ENCODE measurements at places on chromosomes 4 and X.

DNA sequence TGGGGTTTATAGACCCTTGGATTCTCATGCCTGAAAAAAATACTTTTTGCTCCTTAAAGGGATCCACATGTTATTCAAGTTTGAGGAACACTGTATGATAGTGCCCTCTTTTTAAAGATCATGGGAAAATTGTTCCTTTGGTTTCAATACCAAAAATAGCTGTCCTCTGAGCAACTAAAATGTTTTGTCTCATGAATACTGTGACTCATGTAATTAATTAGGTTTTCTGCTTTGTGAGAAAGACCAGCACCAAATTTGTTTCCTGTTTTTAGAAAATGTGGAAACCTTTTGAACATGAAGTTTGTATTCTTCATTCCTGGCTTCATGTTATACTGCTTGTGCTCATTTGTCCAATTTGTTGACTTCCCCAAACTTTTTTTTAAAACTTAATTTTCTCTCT, 127.6 kb upstream of the SH3RF1 start:
- no peak for DNase-seq

- DNase-seq: no peak
These were observed 182.9 kb upstream of the PBDC1 start for GRCh38 chrX:75989806-75990590.

GRCh38 chr4:168696826-168697225, 200.0 kb downstream of the PALLD start:
- DNase-seq: no peak

GRCh38 chr4:119238068-119238722, 25.7 kb downstream of the USP53 start:
- no peak for DNase-seq

- no peak for DNase-seq
These were observed 21.0 kb upstream of the FMR1 start for GRCh38 chrX:147890756-147891155.

DNA sequence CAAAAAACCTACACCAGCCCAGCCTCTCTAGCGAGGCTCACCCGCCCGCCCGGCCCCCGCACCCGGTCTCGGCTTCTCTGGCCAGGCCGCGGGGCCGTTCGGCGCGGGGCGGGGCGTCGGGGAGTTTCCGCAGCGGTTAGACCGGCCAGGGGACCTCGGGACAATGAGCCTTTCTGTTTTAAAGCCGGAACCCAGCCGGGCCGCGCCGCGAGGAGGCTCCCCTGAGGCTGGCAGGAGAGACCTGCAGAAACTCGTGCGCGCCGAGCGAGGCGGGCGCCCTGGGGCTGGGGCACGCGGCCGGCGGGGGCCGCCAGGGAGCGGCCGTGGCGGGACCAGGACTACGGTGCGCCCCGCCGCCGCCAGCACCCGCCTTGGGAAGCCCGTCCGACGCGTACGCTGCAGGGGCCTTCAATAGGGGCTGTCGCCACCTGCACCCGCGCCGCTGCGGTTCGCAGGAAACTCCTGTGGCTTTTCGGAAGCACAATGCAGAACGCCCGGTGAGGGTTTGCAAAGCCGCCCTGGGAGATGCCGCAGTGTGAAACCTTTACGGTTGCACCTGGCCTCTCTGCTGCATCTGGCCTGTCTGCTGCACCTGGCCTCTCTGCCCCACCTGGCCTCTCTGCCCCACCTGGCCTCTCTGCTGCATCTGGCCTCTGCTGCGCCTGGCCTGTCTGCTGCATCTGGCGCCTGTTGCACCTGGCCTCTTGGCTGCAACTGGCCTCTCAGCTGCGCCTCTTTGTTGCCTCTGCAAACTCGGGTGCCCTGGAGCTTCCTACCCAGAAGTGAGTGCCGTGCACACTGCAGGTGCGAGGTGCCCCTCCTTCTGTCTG, 63.9 kb downstream of the TRAPPC11 start:
- DNase-seq: peak; percentile 9

DNA sequence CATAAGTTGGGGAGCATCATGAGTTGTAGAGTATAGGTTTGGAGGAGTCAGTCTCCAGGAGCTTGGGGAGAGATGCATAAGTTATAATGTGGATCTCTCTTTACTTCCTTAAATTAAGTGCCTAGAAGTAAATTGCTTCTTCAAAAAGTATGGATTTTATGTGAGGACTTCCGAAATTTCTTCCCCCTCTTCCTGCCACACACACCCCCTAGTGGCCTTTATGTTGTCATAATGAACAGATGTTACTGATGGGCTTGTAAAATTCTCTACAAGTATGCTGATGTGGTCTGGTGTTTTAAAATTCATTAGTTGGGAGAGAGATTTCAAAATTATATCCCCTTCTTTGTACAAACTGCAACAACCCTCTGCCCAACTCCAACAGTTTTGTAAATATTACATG, 2.3 kb upstream of the METTL14 start:
- DNase-seq: no peak

- no peak for DNase-seq
These were observed 27.5 kb upstream of the BBS12 start for GRCh38 chr4:122705009-122705408.

DNA sequence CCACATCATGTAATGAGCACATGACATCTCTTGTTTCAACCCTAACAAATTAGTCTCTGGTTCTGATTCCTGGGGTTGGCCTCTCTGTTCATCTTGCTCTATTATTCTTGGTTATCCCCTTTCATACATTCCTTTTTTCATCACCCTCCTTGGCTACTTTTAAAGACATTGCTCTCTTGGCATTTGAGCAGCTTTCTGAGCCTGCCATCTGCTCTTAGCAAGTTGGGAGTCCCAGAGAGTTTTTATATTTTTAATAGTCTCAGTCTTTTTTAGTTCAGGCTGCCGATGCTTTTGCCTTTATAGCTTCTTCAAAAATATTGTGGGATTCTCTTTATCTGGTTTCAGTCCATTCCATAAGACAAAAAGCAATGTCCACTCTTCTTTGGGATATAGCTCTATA, 1270.9 kb downstream of the ADGRL3 start:
- DNase-seq: no peak

- DNase-seq: no peak
These were observed 211.7 kb downstream of the ZNF674 start for GRCh38 chrX:46333550-46333949.

GRCh38 chrX:40495659-40496058, 85.1 kb upstream of the ATP6AP2 start:
- no peak for DNase-seq

DNA sequence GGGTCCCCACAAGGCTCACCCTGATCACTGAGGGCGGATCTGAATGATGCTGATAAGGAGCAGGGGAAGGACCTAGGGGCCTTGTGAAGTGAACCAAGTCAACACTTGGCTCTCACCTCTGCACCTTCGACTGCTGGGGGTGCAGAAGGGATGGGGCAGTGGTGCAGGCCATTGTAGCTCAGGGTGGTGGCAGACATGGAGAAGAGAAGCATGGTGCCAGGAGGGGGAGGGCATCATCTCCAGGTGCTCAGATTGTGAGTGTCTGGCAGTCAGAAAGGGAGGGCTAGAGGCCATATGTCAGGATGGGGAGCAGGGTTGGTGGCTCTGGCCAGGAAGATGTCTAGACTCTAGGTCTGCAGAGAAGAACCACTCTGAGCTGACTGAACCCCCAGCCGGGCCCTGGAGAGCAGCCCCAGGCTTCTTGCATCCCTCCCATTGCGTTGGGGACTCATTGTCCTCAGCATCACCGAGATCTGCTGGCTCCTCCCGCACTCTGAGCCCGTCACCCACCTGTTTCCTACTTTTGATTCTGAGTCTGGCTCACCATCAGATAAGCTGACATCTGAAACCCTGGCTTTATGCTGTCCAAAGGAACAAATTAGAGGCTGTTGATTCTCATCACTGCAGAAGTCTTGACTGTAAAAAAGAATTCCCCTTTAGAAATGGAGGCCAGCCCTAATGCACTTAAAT, 3.8 kb downstream of the APLN start:
- DNase-seq: no peak

DNA sequence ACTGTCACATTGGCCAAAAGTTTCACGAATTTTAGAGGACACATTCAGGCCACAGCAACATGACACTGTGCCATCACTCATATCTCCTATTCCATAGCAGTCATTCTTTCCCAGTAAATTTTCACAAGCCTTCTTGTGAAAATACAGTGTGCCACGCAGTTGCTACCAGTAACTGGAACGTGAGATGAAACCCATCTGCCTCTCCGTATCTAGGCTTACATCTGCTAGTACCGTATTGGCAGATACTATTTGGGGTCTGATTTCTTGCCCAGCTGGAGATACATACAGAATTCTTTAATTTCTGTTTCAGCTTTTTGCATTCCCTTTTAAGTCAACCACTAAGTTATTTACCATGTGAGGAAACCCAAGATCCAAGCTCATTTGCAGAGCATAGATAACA, 8.7 kb upstream of the FAM241A start:
- DNase-seq: no peak

GRCh38 chr4:174717828-174718227, 111.2 kb downstream of the GLRA3 start:
- DNase-seq: no peak

- DNase-seq: no peak
These were observed 191.8 kb upstream of the CXorf66 start for GRCh38 chrX:140157143-140157542.

DNA sequence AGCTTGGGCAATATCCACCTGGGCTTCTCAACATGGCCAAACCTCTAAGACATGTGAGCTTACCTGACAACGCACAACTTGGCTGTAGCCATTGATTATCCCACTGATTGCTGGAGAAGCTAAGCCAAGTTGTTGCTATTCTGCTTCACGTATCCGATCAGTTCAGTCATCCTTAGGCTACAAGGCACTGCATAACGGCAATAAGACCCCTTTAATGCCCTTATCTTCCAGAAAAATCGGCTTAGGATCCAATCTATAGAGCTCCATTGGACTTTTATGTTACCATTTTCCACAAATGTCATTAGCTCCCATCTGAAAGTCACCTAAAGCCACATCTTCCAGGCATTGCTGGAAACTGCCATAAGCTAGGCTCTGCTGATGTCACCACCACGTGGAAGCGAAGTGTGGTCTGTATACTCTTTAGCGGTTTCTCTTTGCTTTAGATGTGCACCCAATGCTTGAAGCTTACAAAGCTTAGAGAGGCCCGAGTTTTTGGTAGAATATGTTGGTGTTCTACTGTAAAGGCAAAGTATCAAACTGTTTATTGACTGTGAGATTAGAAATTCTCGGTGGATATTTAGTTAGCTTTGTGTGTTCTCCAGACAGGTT, 163.1 kb downstream of the CPE start:
- DNase-seq: no peak

DNA sequence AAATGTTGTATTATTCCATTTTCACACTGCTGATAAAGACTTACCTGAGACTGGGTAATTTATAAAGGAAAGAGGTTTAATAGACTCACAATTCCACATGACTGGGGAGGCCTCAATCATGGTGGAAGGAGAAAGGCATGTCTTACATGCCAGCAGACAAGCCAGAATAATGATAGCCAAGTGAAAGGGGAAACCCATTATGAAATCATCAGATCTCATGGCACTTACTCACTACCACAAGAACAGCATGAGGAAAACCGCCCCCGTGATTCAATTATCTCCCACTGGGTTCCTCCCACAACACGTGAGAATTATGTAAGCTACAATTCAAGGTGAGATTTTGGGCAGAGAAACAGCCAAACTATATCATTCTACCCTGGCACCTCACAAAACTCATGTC, 2535.1 kb downstream of the ARAP2 start:
- DNase-seq: no peak

DNA sequence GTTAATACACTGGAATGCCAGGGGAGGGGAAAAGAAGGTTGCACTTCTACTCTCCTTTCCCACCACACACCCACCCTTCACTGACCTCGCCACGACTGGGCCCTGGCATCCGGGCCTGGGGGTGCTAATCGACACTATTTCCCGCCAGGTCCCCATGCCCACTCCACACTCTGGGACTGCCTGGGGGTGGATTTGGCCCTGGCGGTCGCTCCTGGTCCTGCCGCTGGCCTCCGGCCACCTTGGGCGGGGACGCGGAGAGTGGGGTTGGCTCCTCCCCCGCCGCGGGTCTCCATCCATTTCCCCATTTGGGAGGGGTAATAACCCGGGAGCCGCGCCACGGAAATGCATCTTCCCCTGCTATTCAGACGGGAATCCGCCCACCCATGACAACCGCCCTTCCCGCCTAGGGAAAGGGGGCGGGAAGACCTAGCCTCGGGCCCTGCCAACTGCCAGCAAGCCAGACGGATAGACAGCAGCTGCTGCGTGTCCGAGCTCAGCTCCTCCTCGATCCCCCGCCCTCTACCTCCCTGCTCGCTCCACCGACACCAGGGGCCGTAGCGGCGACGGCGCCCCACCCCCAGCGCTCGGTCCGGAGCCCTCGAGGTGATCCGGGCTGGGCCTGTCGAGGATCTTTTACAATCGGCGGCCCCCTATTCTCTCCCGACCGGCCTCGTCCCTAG, 78.1 kb downstream of the RLIM start:
- no peak for DNase-seq

DNA sequence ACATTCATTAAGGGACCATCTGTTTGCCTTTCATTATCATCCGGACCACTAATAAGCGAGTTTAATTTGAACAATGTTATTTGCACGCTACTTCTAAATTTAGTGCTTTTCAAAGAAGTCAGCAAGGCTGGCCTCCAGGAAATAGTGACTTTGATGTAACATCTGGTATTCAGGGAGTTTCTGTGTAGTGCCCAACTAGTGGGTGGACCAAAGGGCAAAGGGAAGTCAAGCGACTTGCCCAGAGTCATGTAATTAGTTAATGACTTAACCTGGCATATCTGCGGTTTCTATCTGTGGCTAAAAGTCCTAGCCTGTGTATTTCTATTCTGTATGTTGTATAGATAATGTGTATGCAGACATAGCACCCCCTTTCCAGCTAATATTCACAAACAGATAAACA, 56.3 kb upstream of the LCORL start:
- no peak for DNase-seq

DNA sequence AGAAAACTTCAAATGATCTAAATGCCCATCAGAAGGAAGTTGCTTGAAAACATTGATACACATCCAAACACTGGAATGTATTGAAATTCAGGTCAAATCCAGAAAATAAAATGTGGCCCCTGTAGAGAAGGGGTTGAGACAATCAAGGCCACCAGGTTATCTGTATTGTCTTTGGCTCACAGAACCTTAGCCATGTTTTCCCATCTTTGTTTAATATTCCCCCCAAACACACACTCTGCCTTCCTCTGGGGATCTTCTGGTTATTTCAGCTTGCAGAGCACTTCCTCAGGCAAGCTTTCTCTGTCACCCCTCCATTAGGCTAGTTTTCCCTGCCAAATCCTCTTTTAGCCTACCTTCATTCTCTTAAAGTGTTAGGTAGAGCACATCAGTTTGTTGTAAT, 30.5 kb downstream of the PAGE2 start:
- DNase-seq: no peak

GRCh38 chrX:38661103-38661441, 99.7 kb downstream of the TSPAN7 start:
- DNase-seq: no peak

- no peak for DNase-seq
These were observed 160.0 kb downstream of the EFNB1 start for GRCh38 chrX:68988865-68989264.

DNA sequence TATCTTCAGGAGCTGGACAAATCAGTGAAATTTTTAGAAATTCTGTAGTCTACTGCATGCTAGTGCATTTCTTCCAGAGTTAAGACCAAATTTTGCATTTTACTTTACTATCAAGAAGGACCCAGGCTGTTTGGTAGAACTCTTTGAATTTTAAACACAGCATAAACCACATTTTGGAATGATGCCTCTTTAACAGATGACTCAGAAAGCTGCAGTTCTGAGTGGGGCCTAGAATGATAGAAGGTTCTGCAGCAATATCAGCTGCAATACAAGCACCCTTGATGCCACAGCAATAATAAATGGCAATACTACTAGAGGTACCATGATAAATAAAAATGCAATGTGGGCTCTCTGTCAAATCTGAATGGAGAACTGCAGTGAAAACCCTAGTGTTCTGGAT, 198.7 kb downstream of the TMA16 start:
- no peak for DNase-seq

GRCh38 chr4:103091601-103092223, 7.9 kb downstream of the BDH2 start:
- no peak for DNase-seq

All from stimulated activated CD8-positive, alpha-beta memory T cell treated with anti-CD3 and anti-CD28 coated beads, Interleukin-2, amount 100 ng/mL, for 1 hour (primary cell).